Activated naive CD4-positive, alpha-beta T cell (primary cell): ENCODE measurements at places on chromosomes 11 and 22.

GRCh38 chr11:10409207-10409661 is 45.8 kb upstream of the AMPD3 start:
- DNase-seq: no peak

DNA sequence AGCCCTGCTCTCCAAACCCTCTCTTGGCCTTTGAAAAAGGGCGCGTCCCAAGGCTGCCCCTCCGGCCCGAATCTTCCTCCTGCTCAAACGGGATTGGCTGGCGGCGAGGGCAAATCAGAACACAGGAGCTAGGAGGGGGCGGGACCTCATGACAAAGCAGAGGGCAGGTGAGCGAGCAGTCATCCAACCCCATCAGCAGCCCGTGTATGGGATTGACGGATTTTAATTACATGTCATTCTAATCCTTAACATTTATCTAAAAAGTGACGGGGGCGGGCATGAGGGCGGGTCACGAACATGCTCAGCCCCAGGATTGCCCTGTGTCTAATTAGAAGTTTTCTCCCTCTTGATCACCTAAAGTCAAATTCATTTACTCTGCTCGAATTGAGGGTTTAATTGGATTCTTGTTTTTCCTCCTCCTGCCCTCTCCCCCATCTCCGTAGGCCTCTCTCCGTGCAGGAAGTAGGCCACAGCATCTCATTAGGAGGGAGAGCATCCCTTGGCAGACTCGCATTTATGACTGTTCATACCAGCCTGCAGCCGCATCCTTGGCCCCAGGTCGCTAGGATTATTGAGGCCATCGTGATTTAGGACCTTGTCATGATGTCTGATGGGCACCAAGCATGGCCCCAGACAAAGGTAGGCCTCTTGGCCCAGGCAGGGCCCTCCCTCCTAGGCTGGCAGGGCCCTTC is 147.1 kb downstream of the CHST1 start:
- DNase-seq: no peak

GRCh38 chr11:69594481-69594880 is 46.5 kb upstream of the CCND1 start:
- DNase-seq: no peak

- no peak for DNase-seq
Measured at GRCh38 chr22:50311606-50312351, 4.3 kb upstream of the PLXNB2 start.

GRCh38 chr11:71425860-71426259 is 22.3 kb downstream of the DHCR7 start:
- no peak for DNase-seq

DNA sequence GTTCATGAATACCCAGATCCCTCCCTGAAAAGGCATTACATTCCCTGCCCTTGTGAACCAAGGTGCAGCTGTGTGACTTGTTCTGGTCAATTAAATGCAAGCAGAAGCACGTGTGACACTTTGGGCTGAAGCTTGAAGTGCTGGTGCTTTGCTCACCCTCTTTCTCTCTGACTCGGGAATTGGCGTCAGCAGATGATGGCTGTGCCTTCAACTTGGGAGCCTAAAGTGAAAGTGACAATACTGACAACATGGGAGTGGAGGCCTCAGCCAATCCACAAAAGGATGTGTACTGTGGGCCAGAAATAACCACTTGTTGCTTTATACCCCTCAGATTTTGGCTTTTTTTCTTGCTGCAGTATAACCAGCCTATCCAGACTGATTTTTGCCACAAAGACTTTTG is 148.3 kb upstream of the THY1 start:
- DNase-seq: no peak

DNA sequence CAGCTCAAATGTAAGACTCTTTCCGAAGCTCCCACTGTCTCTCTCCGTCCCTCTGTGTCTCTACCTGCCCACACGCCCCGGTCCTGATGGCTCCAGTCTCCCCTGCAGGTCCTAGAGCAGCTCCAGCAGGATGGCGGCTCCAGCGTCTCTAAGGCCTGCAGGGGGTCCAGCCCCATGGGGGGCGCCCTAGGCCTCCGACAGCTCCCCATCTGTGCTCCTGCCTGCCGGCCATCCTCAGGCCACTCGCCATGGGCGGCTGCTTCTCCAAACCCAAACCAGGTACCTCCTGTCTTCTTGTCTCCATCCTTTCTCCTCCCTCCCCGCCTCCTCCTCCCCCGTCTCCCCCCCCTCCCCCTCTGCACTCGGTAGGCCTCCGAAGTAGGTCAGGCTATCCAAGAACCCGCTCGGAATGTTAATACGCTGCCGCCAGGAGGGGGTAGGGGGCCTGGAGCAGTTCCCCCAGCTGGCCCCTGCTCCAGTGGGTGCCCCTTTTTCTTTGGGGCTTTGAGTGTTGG is 699 bp downstream of the AIFM3 start:
- DNase-seq: no peak

GRCh38 chr22:27804470-27805297 is 3.1 kb upstream of the MN1 start:
- DNase-seq: peak; percentile 11

DNA sequence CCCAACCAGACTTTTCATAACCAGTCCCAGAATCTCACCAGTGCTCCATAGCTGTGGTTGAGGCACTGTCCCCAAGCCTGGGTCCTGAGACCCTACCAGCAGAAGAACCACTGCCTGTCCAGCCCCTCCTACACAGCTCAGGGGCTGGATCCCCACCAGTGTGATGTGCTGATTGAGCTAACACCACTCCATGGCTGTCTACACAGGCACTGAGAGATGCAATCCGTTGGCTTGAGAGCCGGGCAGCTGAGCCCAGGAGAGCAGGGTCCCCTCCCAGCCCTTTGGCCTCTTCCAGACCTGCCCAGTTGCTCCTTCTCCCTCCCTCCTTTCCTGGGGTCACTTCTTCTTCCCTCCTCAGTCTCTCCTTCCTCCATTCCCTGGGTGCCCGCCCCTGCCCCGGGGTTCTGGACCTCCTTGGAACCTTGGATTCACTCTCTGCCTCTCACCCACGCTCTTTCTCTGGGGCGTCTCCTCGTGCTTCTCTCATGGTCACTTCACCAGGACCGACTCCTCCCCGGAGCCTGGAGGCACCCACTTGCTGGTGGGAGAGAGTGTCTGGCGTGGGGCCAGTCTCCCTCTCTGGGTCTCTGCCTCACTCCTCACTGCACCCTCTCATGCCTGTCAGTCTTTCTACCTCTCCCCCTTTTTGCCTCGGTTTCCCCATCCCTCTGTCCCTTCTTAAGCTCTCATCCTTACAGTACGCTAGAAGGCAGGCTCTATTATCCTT is 706 bp upstream of the SCYL1 start:
- no peak for DNase-seq

GRCh38 chr11:70675697-70676374 is 277.5 kb downstream of the CTTN start:
- DNase-seq: no peak
